ENCODE measurements at places on chromosomes 12 and 14.

DNA sequence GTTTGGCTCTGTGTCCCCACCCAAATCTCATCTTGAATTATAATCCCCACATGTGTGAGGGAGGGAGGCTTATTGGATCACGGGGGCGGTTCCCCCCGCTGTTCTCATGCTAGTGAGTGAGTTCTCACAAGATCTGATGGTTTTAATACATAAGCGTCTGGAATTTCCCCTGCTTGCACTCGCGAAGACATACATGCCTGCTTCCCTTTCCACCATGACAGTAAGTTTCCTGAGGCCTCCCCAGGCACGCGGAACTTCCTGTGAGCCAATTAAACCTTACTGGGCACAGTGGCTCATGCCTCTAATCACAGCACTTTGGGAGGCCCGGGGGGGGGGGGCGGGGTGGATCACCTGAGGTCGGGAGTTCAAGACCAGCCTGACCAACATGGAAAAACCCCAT, 60.8 kb downstream of the R3HDM2 start:
- no peak for DNase-seq

GRCh38 chr12:52630599-52631200, 12.3 kb upstream of the KRT73 start:
- DNase-seq, result no peak

DNA sequence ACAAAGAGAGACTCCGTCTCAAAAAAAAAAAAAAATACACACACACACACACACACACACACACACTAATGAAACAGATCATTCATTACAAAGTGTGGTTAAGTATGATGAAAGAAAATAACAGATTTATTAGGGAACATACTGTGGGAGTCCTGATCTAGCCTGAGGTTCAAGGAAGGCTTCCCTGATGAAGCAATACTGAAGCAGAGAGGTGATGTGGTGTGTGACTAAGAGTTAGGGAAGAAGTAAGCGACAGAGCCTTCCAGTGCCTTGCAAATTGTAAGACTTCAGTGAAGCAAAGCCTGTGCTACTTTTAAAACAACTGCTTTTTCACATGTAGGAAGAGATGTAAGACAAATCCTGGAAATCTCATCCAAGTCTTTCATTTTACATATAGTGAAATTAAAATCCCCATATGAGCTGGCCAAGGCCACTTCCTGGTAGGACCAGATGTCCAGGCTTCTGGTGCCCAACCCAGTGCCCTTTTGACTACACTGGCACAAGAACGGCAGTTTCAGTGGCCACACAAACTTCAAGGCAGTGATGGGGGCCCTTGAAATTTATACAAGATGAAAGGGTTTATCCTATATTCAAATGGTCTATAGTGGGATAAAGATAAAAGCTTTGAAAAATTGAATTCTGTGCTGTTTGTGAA, 86.2 kb downstream of the STON2 start:
- DNase-seq, result no peak

- no peak for DNase-seq
Observed at GRCh38 chr14:94099006-94099405, 11.5 kb upstream of the IFI27 start.

DNA sequence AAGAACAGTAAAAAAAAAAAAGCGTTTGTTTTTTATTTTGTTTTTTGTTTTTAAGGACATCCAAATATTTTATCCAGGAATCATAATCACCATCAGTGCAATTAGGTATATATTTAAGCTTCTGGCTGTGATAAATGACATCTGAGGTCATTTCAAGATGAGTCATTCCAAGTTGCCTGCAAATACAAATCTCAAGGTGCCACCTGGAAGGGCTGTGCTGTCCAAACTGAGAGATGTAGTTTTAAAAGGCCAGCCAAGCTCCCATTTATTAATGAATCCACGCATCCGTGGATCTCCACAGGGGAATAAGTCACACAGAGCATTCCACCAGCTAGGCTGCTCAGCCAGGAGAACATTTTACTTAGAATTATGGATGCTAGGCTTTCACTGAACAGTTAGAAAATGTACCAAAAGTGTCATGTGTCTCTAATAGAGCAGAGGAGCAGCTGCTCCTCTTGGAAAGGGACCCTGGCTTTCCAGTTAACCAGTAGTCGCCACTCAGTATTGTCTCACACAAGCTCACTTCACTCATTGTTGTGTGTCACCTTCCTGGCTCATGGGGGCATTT, 1151.4 kb upstream of the TMEM132C start:
- no peak for DNase-seq

DNA sequence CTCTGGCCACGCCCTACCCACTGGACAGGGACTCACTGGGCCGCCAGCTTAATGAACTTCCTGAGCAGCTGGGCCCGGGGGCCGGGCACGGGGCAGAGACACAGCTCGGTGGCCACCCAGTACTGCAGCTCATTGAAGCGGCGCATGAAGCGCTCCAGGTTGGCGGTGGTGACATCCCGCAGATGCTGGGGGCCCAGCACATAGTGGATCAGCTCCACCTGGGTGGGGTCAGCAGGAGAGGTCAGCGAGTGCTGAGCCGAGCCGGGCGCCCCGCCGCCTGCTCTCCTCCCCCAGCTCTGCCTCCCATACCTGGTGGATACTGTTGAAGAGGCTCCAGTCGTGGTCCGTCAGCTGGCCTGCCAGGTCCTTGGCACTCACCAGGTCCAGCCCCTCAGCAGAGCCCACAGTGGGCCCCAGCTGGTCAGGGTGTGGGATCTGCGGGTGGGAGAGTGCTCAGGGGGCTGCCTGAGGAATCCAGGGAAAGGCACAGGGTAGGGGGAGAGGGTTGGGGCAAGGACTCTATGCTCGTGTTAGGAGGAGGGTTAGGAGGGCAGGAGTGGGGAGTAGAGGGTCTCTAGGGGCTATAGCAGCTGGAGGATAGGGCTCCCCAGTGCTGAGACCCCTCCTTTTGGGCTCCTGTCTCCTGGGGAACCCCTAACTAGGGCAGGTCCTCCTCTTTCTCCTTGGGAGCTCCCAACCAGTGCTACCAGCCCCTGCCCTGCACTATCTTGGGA, 15.5 kb upstream of the ENDOU start:
- DNase-seq, result no peak

DNA sequence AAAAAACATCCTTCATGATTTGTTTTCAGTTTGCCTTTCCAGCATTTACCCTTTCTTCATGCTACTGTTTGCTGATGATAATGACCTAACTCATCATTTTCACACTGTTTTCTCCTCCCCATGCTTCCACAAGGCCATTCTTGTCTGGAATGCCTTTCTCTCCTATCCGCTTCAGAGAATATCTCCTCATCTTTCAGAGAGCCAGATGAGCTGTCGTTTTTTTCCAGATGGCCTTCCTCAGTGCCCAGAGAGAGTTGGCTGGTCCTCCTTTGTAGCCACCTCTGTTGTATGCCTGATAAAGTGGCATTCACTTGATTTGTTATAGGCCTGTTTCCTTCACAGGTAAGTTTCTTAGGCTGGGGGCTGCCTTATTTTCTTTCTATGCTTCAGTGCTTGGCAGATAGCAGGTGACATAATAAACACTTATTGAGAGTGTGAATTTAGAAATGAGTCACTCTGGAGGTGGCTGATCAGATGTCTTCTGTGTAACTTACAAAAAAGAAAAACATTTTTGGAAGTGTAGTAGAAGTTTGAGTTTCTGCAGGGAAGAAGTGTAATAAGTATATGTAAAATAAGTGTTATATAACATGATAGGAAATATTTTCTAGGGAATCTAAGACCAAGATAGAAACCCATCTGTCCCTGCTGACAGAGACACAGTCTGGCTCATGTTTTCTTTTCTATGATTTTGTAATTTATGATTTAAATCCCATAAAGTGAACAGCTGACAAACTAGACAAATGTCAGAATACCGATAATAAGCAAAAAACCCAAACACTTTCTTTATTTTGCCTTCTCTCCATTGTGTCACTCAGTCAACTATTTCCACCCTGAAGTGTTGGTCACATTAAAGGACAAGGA, 174.5 kb downstream of the DACT1 start:
- DNase-seq, result no peak

DNA sequence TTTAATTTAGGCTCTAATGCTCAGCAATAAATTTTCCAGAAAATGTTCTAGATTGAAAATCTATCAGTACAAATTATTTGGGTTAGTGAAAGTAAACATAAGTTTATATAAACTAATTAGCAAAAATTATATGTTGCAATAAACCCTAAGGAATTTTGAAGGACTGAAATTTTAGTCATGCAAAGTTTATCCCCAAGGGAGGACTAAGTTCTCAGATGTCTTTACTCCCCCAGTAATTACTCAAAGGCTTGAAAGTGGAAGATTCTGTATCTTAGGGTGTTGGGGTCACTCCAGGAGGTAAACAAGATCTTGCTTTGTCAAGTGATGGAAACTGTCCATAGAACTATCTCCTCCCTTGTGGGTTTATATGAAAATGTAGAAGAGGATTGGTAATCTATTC, 183.7 kb downstream of the AKAP6 start:
- no peak for DNase-seq

- no peak for DNase-seq
Observed at GRCh38 chr12:78146365-78146772, 315.7 kb downstream of the NAV3 start.

GRCh38 chr14:66724996-66725395, 217.0 kb downstream of the GPHN start:
- no peak for DNase-seq

DNA sequence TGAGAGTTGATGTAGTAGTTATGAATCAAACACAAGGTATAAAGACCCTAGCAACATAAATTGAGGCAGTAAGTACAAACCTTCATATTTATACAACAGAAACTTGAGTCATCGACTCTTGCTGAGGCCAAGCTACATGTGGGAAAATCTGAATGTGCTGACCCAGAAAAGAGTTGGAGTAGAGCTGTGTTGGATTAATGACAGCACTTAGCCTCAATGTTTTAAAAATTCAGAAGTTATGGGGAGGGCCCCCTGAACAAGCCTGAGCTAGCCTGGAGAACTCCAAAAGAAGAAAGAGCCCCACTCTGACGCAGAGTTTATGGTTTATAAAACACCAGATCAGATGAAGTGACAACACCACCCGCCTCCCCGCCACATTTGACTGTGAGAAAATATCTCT, 100.0 kb downstream of the DUSP6 start:
- no peak for DNase-seq

DNA sequence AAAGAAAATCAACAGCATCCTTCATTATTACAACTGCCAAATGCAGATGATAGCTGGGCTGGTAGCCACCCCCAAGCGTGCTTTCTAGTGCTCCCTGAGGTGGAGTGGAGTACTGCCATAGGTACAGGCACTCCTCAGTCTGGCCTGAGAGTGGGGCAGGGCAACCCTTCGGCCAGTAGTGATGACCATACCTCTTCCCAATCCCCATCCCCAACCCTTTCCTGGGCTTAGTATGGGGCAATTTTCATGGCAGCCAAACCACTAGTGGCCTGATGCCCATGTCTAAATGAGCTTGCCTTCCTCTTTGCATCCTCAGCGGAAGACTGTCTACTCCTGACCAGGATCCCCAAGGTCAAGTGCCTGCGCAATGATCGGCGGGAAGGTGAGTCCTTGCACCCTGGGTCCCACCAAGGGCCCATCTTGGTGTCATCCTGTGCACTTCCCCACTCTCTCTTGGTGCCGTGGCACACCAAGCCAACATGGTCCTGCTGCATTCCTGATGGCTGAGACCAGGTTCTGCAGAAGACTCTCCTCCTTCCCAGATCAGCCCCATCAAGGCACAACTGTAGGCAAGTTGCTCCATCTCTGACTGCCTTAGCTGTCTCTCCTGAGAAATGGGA, 65.8 kb downstream of the GALNT16 start:
- no peak for DNase-seq

DNA sequence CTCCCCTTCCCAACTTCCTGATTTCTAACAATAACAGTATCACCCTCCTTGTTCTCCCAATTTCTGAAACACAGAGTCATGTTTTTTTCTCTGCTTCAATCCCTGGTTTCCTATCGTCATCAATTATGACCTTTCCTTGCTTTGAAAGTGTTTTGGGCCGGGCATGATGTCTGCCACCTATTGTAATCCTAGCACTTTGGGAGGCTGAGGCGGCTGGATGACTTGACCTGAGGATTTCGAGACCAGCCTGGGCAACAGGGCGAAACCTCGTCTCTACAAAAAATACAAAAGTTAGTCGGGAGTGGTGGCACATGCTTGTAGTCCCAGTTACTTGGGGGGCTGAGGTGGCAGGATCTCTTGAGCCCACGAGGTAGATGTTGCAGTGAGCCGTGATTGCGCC, 12.6 kb upstream of the GPR162 start:
- no peak for DNase-seq

DNA sequence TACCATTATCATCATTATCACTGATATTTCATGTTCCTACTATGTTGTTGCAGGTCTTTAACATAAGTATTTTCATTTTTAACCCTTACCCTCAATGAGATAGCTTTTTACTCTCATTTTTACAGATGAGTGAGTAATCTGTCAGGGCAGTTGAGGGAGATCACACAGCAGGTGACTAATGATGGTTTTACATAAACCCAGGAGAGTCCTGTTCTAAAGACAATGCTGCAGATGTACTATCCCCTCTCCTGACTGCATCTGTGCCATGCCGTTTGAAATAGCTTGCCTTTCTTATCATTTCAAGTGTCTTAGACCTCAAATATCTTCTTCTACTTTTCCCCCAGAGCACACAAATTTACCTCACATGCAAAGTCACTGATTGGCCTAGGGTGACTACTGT, 1552.1 kb upstream of the SEL1L start:
- no peak for DNase-seq

DNA sequence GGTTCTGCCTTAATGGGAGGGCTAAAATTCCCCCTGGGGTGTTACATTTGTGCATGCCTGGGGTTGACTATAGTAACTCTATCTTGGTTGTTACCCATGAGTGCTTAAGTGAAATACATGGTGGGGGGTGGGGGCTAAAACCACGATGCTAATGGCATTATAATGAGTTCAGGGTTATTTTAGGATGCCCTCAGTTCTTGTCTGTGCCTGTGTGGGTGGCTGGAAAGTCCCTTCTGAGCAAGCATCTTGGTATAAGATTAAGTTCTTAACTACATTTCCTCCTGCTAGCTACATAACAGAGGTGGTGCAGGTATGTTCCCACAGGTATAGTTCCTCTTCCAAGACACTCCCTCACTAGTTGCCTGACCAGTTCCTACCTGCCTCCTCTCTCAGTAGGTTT, 822.3 kb downstream of the LRFN5 start:
- no peak for DNase-seq

GRCh38 chr12:108854451-108855283, 2.7 kb downstream of the SSH1 start:
- no peak for DNase-seq

- no peak for DNase-seq
Observed at GRCh38 chr14:54647378-54647777, 80.5 kb downstream of the SAMD4A start.

- no peak for DNase-seq
Observed at GRCh38 chr14:26855077-26855753, 257.4 kb upstream of the NOVA1 start.

- no peak for DNase-seq
Observed at GRCh38 chr14:81233615-81234014, 12.9 kb upstream of the GTF2A1 start.

DNA sequence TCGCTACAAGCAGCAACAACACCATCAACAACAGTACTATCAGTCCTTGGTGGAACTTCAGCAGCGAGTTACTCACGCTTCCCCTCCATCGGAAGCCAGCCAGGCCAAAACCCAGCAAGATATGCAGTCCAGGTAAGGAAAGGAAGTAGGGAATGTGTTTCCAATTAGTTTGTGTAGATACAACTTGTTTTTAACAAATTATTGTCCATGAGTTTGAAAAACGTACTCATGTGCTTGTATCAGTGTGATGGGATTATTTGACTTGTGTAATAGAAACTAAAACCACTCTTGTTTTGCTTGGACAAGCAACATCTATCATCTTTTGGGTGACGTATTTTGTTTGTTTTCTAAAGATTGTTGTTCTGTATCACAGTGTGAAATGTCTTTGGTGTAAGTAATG, 137.9 kb downstream of the NAV3 start:
- no peak for DNase-seq

GRCh38 chr12:68893741-68894140, 39.2 kb downstream of the CPM start:
- no peak for DNase-seq

Data from stimulated activated CD4-positive, alpha-beta T cell treated with anti-CD3 and anti-CD28 coated beads, Interleukin-2, amount 100 ng/mL, for 4 hours (primary cell).